Calu3 (cell line): ENCODE measurements at places on chromosomes 1 and 21. TPM values are rescaled to one million over a fixed set of nuclear protein-coding genes. Genes with fewer than 3 reads are reported as not detected.

Gene HAO2
- total RNA-seq = not detected in 2 replicates

Gene EDARADD
- 0.19 TPM in 1 of 2 replicates, not detected in the other for total RNA-seq

Gene ABCB10
- 18.5 and 19.9 TPM in 2 replicates for total RNA-seq

Gene TMEM51
- total RNA-seq = 43.6 and 47.6 TPM in 2 replicates

Gene UBXN10
- 0.33 and 0.37 TPM in 2 replicates for total RNA-seq

Gene PLA2G2F
- not detected in 2 replicates for total RNA-seq

Gene HHAT
- 5.5 and 5.8 TPM in 2 replicates for total RNA-seq

Gene GPR157
- total RNA-seq = 5.4 and 12.5 TPM in 2 replicates

Gene ATP1A4
- not detected in 2 replicates for total RNA-seq

Gene SYT6
- total RNA-seq = not detected in 2 replicates

Gene HOOK1
- total RNA-seq = 45.7 and 50.4 TPM in 2 replicates

Gene MMEL1
- total RNA-seq = 5.6 and 10.9 TPM in 2 replicates

Gene SFN
- total RNA-seq = 74.5 and 103 TPM in 2 replicates

Gene CYP4Z1
- total RNA-seq = not detected in 2 replicates

- DNase-seq = no peak
These were observed 251.8 kb upstream of the VAMP3 start for GRCh38 chr1:7519181-7519860.

DNA sequence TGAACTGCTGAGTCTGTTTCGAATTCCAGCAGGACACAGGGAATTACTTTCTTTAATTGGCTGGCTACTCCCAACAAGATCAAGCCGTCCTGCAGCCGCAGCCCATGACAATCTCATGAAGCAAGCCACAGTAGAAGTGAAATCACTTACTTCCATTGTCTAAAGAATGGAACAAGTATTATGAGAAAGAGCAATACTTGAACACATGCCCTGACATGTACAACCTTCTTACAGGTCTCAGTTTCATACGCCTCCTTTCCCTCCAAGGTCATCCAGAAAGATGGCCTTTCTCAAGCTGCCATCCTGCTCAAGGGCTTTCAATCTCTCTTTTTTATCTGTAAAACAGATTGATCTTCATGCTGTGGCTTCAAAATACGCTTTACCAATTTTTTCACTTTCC is 85.1 kb downstream of the PCSK9 start:
- no peak for DNase-seq

GRCh38 chr1:216805233-216805632 is 82.0 kb upstream of the ESRRG start:
- no peak for DNase-seq

DNA sequence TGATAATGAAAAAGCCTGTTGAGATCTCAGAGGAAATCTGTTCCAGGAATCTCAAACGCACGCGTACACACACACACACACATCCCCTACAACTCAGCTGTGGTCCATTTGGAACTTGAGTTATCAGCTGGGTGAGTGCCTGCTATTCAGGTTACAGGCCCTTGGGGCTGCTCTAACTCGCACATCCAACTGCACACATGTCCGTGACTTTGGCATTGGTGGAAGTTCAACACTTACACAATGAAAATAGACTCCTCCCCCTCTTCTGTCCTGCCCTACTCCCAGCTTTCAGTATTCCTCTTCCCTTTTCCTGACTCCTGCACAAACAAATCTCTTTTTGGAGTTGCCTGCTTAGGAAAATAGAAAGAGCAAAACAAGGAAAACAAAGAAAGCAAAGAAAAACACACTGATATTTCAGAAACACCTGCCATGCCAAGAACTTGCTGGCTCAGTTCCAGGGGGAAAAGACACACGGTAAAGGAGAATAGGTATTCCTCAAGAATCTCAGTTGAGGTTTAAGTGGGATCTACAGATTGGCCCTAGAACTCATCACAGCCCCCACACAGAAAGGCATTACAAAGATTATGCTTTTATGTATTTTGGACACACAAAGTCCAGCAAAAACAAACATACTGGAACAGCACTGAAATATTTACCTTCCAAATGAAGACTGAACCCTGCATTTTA is 140.9 kb downstream of the TGFBR3 start:
- no peak for DNase-seq

- DNase-seq = no peak
These were observed 20.6 kb downstream of the PYHIN1 start for GRCh38 chr1:158951956-158952355.

- no peak for DNase-seq
These were observed 22.4 kb downstream of the PTPN22 start for GRCh38 chr1:113849072-113849471.

DNA sequence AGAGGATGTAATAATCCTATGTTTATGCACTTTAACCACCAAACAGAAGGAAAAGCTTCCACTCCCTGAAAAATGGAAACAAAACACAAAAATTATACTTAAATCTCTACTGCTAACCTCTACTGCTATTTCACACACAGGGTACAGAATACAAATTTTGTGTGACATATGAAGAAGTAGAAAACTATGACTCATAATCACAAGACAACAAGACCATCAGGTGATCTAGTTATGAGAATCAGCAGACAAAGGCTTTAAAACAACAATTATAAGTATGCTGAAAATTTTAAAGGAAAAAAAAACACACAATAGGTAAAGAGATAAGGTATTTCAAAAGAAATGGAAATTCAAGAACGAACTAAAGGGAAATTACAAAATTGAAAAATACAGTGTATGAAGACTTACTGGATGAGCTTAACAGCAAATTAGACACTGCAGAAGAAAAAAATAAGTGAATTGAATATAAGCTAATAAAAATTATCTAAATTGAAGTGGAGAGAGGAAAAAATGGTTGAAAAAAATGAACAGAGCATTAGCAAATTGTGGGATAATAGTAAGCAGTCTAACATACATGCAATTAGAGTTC is 13.6 kb upstream of the NAV1 start:
- DNase-seq = no peak

- DNase-seq = no peak
These were observed 180.0 kb upstream of the HMGB4 start for GRCh38 chr1:33683913-33684312.

- DNase-seq = no peak
These were observed 74.3 kb upstream of the MORC3 start for GRCh38 chr21:36245649-36246048.

DNA sequence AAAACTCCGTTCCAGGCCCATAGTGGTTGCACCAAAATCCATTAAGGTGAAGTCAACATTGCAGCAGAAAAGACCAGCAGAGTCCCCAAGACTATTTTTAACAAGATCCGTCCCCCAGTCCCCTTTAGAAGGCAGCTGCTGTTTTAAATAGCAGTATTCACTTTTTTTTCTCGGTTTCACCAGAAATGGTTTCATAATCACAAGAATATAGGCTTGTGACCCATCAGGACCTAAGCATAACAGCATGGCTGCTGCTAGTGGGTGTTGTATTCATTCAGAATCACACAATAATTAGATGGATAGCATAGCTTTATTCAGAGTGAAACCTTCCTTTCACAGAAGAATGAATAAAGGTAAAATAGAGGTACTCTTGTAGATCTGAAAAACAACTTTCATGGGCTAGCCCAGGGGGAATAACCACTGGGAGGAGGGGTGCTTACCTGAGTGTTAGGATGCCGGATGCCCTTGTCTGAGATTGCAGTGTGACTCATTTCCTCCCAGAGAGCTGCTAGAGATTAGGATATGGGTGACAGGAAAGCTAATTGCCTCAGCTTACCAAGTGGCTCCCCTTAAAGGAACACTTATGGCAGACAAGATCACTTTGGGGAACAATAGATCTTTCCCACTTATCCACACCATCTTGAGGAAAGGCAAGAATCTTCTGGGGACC is 35.0 kb downstream of the ACKR1 start:
- no peak for DNase-seq

DNA sequence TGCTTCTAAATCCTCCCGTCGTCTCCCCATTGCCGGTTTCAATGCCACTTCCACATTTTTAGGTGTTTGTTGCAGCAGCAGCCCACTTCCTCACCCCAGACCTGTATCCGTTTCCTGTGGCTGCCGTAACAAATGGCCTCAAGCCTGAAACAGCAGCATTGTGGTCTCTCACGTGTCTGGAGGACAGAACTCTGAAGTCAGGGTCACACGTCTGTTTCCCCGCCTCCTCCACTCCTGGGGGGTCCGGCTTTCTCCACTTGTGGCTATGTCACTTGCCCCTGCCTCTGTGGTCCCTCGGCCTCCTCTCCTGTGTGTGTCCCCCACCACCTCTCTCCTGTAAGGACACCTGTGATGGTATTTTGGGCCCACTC is 21.8 kb downstream of the TRPM2 start:
- no peak for DNase-seq

DNA sequence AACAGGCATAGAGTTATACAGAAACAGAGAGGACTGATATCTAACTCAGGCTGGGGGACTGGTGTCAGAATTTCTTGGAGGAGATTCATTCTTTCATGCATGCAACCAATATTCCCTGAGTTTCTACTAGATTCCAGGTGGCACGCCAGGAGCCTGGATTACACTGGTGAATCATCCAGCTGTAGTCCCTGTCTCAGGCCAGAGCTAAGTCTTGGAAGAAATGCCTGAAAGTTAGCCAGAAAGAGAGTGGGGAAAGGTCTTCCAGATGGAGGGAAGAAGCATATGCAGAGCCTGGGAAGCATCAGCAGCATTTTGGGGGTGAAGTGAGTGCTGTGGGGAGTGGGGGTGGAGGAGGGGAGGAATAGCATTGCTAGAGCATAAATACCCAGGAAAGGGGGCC is 239.1 kb downstream of the OMA1 start:
- no peak for DNase-seq

GRCh38 chr1:12448746-12449177 is 169.2 kb downstream of the DHRS3 start:
- no peak for DNase-seq
